ENCODE measurements at places on chromosomes 7 and 10.

DNA sequence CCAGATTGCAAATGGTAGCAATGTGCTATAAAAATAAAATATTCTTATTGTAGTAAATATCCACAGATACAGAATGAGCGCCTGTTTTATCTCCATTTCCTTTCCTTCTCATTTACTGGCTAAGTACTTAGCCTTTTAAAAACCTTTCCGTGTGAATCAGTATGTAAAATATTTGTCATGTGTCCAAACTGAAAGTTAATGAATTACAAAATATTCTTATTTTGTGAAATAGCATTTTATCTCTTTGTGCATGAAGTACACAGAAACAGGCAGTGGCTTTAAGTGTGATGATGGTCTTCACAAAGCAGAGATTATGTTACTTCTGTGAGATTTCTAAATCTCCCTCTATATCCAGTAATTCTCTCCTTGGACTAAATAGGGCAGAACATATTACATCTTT is 56.7 kb upstream of the KIAA1217 start:
- DNase-seq = no peak

GRCh38 chr7:34371922-34372321 is 286.1 kb upstream of the NPSR1 start:
- no peak for DNase-seq

DNA sequence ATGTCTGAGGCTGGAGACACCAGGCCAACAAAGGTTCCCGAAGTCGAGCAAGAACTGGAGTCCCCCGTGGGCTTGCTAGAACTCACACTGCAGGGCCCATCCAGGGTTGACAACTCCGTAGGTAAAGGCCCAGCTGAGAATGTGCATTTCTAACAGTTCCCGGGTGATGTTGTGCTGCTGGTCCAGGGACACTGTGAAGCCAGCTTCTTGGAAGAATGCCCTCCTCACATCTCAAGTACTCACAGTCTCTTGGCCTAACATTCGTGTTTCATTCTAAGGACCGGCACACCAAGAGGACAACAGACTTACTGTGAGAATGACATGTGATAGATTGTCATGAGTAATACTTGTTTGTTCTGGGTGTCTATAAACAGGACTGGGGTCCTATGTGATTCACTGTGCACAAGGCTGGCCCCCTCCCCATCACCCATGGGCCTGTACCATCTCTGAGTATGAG is 682.3 kb upstream of the IGFBP3 start:
- no peak for DNase-seq

- no peak for DNase-seq
Observed at GRCh38 chr7:7647495-7648036, 7.0 kb downstream of the UMAD1 start.

- no peak for DNase-seq
Observed at GRCh38 chr7:27165996-27166530, 726 bp upstream of the HOXA9 start.

GRCh38 chr10:58795560-58795959 is 282.9 kb downstream of the BICC1 start:
- DNase-seq = no peak

- no peak for DNase-seq
Observed at GRCh38 chr10:47404446-47404845, 20.4 kb upstream of the ZNF488 start.

DNA sequence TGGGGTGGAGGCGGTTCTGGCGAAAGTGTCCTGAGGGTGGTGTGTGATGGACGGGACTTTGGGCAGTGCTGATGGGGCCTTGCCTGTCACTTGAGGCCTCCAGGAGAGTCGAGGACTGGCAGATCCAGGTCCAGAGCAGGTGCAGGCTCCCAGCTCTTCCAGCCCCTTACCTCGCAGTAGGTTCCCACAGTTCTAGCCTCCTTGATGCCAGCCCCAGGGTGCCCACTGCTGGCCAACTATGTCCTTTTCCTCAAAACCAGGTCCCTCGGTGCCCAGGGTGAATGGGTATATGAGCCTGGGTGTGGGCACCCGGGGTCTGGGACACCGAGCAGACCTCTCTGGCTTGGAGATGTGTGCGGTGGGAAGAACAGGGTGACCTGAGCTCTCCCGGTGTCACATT is 8.3 kb downstream of the FAM20C start:
- DNase-seq = no peak

DNA sequence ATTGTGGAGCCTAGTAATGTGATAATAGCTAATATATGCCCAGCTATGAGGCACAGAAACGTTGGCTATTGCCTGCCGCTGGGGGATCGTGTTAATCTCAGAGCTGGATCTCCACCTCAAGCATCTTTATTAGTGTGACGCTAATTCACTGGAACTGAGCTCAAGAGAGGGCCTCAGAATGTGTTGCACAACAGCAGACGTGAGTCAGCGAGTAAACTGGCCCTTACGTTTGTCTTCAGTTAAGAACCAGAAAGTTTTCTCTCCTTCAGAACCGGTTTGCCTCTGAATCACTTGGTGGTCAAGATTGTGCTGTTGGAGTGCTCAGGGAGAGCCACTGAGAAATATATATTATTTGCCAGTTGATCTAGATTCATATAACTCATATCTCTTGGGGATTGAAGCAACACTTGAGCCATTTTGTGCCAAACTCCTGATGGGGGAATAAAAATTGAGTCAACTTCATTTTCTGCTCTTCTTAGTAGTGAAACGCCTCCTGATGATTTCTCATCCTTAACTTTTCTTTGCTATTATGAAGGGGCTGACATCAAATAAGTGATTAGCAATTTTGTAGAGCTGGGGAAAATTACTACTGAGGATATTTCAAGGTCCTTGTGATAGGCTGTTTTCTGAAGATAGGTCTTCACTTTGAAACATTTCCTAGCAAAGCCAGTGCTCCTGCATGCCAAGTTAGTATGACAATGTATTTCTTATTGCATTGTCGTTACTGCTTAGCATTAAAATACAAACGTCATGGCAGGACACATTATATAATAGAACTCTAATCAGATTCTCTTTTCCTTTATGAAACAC is 22.3 kb downstream of the BZW2 start:
- DNase-seq = no peak

GRCh38 chr10:113987156-113987555 is 56.5 kb upstream of the ADRB1 start:
- no peak for DNase-seq

DNA sequence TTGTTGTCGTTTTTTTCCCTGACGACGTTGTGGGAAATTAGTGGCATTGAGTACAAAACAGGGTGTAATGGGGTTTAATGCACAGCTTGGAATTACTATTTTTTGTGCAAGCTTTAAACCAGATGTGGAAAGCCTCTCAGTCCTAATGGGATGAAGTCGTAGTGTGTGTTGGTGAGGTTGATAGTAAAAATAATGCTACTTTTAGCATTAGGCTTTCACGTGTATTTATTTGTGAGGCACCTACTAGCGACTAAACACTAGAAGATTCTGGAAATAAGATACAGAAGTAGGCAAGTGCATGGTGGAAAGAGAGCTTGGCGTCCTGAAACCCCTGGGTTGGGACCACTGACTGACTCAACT is 588 bp upstream of the ORC5 start:
- DNase-seq = no peak

- DNase-seq = no peak
Observed at GRCh38 chr7:131336956-131337355, 9.3 kb downstream of the MKLN1 start.

DNA sequence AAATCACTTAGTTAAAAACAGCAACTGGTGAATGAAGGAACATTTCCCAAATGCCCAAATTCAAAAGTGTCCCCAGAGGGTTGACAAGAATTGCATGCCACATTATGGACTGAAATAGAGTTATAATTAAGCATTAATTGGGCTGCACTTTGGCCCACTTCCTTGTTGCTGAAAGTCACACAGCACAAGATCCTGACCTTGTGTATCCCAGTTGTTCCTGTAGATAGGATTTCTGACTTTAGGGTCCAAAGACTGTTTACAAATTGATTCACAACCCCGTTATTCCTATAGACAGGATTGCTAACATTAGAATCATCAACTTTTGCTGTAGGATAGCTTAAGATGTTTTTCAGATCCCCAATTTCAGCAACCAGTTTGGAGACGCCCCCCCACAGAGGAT is 31.5 kb upstream of the NPFFR1 start:
- DNase-seq = no peak

GRCh38 chr10:35916791-35917190 is 274.7 kb upstream of the FZD8 start:
- no peak for DNase-seq

- no peak for DNase-seq
Observed at GRCh38 chr7:148909568-148909967, 25.5 kb upstream of the EZH2 start.

DNA sequence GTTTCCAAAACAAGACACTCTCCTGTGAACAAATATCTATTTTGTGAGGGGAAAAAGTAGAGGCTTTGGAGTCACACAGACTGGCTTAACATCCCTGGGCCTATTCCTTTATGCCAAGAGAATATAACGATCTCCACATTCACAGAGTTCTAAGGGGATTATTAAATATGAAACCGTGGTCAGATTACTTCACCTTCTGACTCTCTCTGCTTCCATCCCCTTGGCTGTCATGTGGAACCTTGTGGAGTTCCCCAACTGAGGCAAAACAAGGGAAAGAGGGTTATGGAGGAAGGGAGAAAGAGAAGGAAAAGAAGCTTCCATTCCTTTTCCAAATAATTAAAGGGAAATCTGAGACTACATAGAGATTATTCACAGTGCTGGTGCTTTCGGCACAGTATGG is 55.5 kb upstream of the ATP6V0A4 start:
- DNase-seq = no peak

GRCh38 chr7:108805808-108806397 is 236.2 kb downstream of the DNAJB9 start:
- no peak for DNase-seq

- no peak for DNase-seq
Observed at GRCh38 chr10:70299876-70300275, 16.1 kb upstream of the NPFFR1 start.

DNA sequence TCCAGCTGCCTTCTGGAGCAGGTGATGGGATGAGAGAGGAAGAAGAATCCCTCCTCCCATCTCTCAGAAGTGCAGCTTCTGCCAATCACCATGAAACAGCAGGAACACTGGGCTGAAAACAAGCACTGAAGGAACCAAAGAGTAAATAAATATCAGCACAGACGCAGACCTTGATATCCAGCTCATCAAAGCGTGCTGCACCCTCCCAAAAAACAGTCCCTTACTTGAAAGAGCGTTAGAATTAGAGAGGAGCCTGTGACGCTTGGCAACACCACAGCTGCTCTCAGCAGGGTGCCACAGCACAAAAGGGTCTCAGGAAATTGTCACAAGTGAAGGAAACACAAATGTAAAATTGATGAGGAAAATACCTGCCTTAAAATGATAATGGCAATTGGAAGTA is 39.5 kb downstream of the KLF6 start:
- no peak for DNase-seq

GRCh38 chr10:58282615-58283014 is 13.7 kb downstream of the CISD1 start:
- DNase-seq = no peak

GRCh38 chr10:124697837-124698544 is 46.2 kb downstream of the FAM53B start:
- peak; percentile 38 for DNase-seq

DNA sequence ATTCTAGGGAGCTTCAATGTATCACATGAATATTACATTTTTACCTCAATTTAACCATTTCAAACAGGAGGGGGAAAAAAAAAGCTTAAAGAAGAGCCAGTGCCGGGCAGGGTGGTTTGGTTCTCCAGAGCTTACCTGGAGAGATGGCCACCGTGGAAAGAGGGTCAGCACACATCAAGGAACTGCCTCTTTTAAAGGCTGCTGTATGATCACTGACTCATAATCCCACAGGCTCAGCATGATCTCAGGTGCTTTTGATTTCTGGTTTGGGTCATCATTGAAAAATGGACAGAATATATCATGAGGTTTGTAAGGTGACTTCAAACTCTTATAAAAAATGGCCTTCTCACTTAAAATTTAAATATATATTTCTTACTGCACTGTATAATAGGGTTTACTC is 67.5 kb upstream of the MDFIC start:
- no peak for DNase-seq

- no peak for DNase-seq
Observed at GRCh38 chr7:96778263-96778662, 68.6 kb upstream of the SEM1 start.

DNA sequence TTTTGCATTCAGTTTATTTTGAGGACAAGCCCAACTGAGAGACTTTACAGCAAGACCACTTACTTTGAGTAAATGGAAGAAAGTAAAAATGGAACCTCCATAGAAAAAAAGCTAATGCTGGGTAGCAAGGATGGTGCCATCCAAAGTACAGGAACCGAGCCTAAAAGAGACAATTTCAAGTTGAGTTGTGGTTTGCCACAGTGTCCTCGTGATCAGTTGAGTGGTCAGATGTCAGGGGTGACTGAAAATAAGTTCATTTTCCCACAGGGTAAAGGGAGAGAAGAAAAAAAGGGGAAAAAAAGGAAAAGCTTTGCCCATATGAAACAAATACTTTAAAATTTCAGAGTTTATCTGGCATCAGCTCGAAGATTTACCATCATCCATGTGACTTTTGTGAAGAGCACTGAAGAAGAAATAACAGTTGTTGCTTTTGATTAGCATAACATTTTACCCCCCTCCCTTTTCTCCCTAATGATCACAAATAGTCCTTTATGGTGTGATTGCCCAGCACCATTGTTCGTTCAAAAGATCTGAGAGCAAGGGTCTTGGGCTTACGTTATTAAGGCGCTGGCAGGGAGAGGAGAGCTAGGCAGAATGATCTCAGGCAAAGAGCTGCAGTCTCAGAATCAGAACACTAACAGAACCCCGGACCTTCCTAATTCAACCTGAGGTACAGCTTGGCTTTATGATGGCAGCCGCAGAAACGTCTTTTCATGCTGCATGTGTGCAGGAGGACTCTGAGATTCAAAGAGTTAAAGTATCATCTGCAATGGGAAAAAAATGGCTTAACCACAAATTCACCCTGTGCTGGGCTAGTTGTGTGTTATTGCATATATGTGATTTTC is 338.1 kb downstream of the RNLS start:
- DNase-seq = no peak

DNA sequence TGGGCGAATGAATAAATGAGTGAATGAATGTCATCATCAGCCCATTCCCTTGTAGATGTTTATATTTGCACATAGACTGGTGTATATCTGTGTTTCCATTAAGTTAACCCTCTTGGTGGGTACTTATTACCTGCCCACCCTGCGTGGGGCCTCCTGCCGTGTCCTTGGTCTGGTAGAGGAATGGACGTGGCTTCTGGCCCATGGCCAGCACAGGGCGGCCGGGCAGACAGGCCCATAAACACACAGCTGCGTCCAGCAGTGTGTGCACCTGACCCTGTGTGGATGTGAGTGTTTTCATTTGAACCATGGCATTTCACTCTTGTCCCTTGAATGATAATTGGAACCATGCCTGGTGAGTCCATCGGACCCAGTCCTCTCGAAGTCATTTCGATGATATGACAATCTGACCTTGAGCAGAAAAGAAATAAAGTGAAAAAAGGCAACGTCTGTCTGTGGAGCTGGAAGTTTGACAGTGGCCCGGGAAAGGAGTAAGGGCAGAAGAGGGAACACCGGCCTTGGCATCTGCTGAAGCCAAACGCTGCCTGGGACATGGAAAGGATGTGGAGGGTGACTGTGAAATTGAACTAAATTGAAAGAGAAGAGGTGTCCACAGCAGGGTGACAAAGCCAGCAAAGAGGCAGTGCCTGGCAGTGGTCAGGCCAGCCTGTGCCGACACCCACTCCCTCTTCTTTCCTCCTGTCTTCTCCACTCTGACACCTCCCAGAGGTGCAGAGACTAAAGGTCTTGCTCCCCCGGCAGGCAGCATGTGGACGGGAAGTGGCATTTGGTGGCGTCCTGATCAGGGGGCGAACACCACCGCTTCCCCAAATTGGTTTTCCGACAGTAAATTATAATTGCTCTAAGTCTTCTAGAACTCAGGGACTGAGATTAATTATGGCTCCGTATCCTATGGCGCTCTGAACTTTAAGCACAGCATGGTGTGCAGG is 199.0 kb upstream of the ZMIZ1 start:
- no peak for DNase-seq
